ENCODE measurements at places on chromosomes 5 and 9.

GRCh38 chr5:16934123-16934522, 2.0 kb downstream of the MYO10 start:
- no peak for DNase-seq

DNA sequence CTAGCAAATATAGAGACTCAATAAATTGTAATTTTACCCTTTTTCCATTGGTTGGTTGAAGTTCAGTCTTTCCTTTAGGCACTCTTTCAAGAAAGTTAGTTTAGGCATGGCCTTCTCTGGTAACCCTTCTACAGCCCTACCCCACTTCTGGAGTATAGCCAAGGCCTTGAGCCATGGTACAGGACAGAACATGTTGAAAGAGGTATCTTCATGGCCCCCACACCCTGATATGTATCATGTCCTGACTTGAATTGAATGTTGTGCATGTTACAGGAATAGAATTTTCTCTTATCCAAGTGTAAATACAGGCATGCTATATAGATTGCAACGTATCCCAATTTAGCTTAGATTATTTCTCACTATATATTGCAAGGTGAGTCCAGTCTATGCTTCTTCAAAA, 175.6 kb downstream of the CD180 start:
- no peak for DNase-seq

- DNase-seq = no peak
These were observed 250.6 kb downstream of the ARRDC3 start for GRCh38 chr5:91132550-91132949.

- DNase-seq = no peak
These were observed 178.5 kb downstream of the RAB3C start for GRCh38 chr5:58761407-58761806.

DNA sequence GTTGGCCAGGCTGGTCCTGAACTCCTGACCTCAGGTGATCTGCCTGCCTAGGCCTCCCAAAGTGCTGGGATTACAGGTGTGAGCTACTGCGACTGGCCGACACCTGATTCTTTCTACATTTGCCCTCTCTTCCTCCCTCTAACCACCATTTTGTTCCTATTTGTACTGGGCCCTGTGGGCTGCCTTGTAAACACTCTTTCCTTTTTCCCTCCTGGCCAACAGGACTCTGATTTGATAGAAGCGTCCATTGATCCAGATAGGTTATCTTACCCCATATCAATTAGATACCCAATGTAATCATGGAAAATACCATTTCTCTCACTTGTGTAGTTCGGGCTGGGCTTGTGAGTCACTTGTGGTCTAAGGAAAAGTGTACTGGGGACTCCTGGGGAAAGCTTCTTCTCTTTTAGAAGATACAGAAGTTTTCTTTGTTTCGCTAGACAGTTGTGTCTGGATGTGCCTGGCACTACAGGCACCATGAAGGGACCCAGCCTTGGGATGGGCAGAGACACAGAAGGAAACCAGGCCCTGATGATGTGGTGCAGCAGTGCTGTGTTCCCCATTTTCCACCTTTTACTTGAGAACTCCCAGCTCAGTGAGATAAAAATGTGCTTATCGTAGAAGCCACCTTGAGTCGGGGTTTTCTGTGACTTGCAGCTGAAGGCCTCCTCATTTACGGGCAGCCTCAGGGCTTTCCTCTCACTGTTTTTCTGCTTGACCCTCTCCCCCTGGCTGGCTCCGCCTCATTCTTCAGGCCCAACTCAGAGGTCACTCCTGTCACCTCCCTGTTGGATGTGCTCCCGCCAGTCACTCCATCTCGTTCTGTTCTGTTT, 32.8 kb upstream of the CPEB4 start:
- no peak for DNase-seq

- DNase-seq = no peak
These were observed 6.5 kb downstream of the GRM6 start for GRCh38 chr5:178988436-178989220.

GRCh38 chr5:154857530-154858296, 714 bp upstream of the CNOT8 start:
- DNase-seq = peak; percentile 70

DNA sequence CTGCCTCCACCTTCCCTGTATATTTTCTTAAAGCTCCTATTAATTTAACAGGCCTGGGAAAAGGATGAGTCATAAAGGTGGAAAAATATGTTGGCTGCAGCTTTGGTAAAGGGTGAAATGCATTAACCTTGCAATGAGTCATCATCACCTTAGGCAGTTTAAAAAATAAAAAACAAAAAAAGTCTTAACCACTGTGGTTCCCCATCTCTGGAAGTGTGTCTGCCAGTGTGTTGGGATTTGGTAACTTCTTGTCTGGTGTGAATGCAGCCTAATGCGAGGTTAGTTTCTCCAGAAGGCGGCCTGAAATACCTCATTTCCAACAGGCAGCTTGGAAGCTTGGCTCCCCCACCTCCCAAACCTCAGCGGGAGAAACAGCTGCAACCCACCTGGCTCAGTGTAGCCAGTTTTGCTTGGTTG, 265.3 kb upstream of the GAS1 start:
- no peak for DNase-seq

GRCh38 chr9:91298311-91298710, 63.4 kb downstream of the AUH start:
- DNase-seq = no peak

DNA sequence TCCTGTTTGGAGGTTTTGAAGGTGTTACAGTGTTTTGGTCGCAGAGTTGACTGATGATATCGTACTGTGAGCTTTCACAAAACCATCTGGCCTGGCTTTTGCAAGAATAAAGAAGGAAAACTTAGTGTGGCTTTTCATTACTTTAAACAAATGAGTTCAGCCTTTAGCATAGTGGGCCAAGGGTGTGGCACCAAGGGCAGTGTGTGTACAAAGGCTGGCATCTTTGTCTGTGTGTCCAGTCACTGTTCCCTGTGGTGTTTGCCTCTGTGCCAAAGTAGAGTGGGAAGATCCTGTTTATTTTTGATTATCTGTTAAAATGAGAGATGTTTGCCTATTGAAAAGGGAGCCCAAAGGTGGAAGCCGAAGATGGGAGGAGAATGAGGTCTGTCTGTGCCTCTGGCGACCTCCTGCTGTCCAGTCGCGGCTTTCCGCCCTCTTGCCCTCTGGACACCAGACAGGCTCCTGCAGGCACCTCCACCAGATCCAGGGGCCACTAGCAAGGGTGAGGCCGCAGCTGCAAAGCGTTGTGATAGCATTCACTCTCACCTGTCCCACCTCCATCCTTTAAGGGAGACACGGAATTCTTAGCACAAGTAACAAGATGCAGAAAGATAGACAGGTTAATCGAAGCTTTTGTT, 113.7 kb downstream of the TRIO start:
- no peak for DNase-seq

- DNase-seq = no peak
These were observed 11.1 kb upstream of the PAIP1 start for GRCh38 chr5:43567967-43568366.

GRCh38 chr9:120583958-120584369, 4.0 kb upstream of the CDK5RAP2 start:
- no peak for DNase-seq

- no peak for DNase-seq
These were observed 1.2 kb downstream of the SCAMP1 start for GRCh38 chr5:78361631-78361993.

GRCh38 chr5:123156577-123157296, 67.7 kb downstream of the PRDM6 start:
- DNase-seq = no peak

DNA sequence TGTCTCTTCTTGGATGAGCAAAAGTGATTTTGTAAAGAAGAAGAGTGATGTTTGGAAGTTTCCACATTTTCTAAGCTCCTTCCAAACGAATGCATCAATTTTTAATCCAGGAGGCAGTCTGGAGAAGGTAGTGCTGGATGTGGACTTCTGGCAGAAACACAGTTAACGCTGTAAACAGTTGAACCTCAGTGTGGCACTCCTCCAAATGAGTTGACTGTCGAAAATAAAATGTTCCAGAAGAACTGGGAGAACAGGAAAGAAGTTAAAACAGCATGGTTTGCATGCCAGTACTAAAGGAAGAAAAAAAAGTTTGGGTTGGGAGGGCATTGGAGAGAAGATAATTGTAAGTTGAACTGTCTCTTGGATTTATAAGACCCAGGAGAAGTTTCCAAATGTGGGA, 6.5 kb downstream of the ZNF462 start:
- no peak for DNase-seq

GRCh38 chr5:264338-264737, 7.1 kb upstream of the PDCD6 start:
- DNase-seq = no peak

- DNase-seq = no peak
These were observed 153.1 kb upstream of the OTULINL start for GRCh38 chr5:14428302-14429081.

DNA sequence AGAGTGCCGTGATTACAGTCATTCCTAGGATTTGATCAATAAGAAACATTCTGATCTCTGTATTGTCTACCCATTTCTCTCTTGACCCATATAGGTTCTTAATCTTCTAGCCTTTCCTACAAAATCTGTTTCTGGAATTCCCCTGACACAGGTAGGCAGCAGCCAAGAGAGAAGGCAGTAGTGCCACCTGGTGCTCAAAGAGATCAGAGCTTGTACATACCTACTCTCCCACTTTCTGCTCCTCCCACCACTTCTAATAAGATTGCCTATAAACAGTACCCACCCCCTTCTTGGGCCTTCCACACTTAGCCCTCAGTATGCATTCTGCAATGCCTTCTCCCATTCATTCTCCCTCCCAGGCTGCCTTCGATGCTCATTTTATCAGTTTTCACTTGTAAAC, 117.4 kb upstream of the RORB start:
- DNase-seq = no peak

DNA sequence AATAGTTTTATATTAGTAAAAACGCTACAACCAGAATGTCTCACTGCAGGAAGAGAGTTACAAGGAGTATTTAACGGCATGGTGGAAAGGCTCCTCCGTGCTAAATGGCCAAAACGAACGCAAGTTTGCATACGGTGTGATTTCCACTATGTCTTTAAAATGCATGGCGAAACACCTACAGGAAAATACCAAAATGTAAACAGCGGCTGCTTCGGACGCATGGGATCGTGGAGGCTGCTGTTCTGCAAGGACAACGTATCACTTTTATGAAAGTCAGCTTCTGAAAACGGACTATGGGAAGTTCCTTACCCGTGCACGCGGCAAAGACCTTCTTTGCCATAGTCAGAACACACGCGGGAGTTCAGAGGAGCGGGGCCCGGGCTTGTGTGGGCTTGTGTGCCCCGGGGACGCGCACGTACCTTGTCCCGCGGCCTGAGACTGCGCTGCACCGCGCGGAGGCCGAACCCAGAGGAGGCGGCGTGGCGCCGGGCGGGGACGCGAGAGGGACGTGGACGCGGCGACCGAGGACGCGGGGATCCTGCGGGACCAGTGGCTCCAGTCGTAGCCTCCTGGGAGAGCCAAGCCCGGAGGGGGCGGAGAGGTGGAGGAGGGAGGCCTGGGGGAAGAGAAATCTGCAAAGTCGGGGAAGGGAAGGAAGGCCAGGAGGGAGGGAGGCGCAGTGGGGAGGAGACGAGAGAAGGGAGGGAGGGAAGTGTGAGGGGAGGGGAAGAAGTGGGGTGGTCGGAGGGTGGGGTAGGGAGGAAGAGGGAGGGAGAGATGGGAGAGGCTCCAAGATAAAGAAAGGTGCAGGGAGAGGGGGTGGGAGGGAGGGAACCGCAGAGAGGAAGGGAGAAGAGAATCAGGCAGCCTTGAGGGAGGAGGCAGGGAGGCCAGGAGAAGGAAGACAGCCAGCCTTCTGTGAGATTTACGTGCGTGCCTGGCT, at the start of gene CMBL:
TSS of gene CMBL (minus strand) at position 697 of the 943 bp plus-strand sequence. CDS start 17,140 bp downstream, outside the sequence.
- DNase-seq = no peak

DNA sequence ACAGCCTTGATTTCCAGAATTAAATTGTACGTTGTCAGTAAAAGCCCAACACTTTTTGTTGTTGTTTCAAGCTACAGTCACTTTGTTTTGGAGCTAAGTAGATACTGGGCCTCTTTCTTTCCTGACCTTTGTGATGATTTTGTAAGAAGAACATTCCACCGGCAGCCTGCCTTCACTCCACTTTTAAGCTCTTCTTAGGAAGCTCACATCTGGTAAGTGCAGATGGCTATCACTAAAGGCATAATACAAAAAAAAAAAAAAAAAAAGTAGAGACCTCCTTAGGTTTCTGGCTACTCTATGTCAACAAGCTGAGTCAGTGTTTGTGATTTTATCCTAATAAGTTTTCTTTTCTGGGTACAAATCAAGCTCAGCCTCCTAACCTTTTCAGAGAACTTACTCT, 1922.1 kb upstream of the WWC1 start:
- DNase-seq = no peak

DNA sequence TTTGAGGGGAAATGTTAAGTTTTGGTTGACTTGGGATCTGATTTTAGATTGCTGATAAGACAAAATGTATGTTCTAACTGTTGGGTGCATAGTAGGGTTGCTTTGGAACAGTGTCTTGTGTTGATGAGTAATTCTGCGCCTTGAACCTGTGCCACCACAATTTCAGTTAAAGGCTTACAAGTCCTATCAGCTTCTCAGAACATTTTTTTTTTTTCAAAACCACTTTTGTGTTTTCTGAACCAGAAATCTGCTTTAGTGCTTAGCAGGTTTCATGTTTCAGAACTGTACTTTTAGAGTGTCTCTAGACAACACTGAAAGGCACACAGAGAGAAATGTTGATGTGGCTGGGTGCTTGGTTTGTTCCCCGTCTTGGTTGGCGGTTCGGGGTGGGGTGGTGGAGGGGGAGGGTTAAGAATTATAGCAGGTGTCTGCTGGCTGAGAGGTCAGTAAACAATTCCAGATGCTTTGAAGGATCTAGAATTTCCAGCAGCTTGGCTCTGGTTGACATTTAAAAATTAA, 84.6 kb downstream of the ANKRD55 start:
- no peak for DNase-seq
